ENCODE measurements at places on chromosomes 3 and 15.

DNA sequence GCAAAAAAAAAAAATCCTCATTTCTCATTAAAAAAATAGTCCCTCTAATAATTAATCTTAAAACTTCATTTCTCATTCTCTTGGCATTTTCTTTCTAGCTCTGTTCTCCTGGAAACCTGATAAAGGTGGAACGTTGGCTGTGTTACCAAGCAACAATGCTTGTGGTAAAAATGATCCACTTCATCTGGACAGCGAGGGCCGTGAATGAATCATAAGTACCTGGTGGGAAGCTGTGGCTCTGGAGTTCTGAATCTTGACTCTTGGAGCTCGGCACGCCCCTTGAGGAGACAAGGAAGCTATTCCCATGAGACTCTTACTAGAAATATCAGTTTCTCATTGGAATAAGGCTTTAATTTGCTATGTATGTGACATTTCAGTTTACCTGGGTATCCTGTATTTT lies 32.5 kb downstream of the BCL2L10 start:
- DNase-seq, result no peak

DNA sequence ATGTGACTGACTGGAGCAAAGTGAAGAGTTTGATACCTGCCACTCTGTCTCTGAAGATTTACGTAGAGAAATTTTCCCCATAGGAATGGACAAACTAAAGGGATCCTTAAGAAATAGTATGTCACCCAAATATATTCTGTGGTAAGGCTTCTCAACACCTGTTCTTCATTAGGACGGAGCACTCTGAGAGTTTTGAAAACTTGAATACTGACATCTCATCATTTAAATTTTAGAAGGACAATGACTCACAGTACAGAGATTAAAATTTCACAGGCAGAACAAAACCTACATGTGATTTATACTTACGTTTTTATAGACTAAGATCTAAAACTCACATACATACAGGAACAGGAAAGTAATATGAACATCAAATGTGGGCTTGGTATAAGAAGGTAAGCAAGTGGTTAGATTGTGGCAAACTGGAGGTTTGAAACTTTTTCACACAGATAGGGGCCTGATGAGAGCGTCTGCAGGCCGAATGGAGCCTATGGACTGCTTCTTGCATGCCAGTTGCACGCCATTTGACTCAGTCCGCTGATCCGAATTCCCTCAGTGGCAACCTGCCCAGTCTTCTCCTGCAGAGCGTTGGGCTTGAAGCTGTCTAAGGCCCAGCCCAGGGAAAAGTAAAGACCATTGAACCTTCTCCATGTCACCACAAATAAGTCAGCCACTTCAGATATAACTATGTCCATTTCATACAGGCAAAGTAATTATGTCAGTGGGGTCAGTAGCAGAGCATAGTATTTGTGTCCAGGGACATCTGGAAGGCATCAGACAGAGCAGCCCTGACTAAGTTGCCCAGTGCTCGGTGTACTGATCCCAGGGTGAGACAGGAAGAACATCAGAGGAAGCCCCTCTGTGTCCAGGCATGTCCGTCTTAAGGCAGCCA lies 45.7 kb downstream of the ZBTB38 start:
- DNase-seq, result no peak

DNA sequence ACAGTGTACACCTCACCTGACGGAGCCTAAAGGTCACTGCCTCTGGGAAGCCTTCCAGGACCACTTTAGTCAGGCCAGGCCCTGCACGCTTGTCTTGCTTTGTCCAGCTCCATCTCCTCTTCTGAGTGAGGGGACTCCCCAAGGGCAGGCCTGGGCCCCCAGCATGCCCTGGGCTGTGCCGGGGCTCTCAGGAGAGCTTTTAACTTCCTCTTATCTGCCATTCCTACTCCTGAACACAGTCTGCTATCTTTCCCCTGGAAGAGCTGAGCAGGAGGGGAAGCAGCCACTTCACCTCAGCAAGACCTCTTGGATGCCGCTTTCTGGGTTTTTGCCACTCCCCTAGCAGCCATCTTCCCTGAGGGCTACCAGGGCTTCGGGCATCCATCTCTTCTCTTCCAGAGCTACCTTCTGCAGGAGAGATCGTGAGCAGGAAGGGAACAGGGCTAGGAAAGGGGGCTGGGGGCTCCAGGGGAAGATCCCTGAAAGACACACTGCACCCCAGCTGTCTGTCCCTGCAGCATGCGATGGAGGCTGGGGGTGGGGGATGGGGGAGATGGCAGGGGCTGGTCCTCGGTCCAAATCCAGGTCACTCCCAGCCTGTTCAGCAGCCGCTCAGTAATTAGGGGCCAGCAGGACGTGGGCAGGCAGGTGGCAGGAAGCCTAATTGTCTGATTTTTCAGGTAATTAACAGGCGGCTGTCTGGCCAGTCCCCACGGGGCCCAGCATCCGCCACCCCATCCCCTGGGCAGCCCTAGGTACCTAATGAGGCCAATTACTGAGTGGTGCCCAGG lies 19.9 kb upstream of the RPL29 start:
- no peak for DNase-seq

GRCh38 chr15:86649277-86649676 lies 569.6 kb downstream of the AGBL1 start:
- DNase-seq, result no peak

DNA sequence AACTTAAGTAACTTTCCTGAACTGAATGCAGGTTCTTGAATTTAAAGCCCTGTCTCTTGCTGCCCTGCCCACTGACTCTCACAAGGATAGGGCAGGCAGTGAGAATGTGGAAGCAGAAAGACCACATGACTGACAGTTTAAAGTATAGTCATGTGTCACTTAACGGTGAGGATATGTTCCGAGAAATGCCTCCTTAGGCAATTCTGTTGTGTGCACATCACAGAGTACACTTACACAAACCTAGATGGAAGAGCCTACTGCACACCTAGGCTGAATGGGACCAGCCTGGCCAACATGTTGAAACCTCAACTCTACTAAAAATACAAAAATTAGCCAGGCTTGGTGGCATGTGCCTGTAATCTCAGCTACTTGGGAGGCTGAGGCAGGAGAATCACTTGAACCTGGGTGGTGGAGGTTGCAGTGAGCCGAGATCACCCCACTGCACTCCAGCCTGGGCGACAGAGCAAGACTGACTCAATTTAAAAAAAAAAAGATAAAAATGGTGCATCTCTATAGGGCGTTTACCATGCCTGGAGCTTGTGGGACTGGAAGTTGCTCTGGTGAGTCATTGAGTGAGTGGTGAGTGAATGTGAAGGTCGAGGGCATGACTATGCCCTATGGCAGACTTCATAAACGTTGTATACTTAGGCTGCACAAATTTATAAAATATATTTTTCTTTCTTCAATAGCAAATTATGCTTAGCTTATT lies 18.9 kb upstream of the COPG1 start:
- peak; percentile 31 for DNase-seq

GRCh38 chr3:20225769-20226168 lies 39.8 kb upstream of the SGO1 start:
- DNase-seq, result no peak

- no peak for DNase-seq
Measured at GRCh38 chr3:194906229-194906629, 220.5 kb downstream of the FAM43A start.

DNA sequence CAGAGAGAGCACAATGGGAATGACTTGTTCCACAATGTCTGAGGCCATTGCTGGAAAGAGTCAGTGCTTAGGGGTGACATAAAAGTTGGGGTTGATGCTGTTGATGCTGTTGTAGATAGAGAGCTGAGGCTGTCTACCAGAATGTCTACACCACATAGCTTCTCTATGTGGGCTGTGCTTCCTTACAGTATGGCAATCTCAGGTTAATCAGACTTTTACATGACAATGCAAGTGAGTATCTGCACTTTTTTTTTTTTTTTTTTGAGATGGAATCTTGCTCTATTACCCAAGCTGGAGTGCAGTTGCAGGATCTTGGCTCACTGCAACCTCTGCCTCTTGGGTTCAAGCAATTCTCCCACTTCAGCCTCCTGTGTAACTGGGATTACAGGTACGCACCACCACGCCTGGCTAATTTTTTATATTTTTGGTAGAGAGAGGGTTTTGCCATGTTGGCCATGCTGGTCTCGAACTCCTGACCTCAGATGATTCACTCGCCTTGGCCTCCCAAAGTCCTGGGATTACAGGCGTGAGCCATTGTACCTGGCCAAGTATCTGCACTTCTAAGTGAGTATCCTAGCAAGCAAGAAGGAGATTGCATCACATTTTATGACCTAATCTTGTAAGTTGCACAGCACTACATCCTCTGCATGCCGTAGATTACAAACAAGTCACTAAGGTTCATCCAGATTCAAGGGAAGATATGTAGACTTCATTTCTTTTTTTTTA lies 28.7 kb downstream of the DLEC1 start:
- no peak for DNase-seq
